Skin of body (tissue), 3 donors: ENCODE measurements at places on chromosomes 3 and 15.

- no peak for DNase-seq
These were observed 260.0 kb downstream of the ABHD5 start for GRCh38 chr3:43950775-43951174.

DNA sequence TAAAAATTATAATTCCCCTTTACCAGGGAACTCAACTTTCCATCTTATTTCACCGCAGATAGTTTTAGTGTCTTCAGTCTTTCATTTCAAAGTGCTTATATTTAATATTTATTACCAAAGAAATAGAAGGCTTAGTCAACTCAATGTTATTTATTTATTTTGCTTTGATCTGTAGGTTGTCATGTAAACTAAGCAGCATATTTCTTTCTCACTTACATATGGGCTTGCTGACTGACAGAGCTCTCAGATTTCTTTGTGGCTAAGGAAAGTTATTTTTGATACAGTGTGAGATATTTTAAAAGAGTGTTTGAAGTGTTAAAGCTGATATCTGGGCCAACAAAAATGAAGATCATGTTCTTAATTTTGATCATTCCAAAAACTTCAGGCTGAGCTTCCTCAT is 331.4 kb downstream of the ROBO1 start:
- no peak for DNase-seq

- peak; percentile 5 for DNase-seq
These were observed 324.7 kb downstream of the SHQ1 start for GRCh38 chr3:72523429-72524151.

- no peak for DNase-seq
These were observed 98.1 kb upstream of the UBE2E2 start for GRCh38 chr3:23105048-23105447.

GRCh38 chr3:116340680-116341216 is 104.5 kb downstream of the LSAMP start:
- DNase-seq: no peak

GRCh38 chr3:50089609-50089945 is 858 bp downstream of the RBM5 start:
- DNase-seq: no peak

DNA sequence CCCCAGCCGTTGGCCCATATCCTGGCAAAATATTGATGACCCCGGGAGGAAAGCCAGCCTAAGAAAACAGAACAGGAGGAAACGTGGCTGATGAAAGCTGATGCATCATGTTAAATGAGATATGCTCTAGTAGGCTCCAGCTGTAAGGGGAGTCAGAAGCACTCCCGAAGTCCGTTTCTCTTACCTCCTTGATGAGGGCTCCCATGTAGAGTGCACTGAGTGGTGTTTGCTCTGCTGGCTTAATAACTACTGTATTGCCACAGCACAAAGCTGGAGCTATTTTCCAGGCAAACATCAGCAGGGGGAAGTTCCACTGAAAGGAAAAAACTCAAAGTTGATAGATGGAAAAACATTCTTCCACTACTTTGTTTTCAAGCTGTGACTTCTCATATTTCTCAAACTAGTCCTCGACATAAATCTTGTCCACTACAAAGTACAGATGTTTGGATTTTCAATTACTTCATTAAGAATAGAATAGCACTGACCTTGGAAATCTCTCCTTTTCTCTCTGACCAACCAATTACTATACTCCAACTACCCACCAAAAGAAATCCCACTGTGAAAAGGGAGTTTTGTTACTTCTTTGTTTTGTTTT is 72.7 kb downstream of the ALDH1A2 start:
- DNase-seq: no peak

DNA sequence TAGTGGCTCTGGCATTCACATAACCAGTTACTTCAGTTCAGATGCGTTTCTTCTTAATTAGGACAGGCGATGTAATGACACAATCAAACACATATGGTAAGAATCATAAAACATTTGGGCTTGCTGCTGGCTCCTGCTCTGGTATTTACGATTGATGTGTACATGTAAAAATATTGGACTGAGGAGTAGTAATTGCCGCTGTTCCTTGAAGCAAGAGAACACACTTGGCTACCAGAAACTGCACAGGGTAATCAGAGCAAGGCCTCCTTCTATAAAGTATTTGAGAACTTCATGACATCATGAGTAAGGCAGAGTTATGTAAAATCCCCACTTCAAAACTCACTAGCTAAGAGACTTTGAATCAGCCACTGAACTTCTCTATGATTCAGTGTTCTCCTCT is 158.1 kb downstream of the SSR3 start:
- DNase-seq: peak; percentile 78

DNA sequence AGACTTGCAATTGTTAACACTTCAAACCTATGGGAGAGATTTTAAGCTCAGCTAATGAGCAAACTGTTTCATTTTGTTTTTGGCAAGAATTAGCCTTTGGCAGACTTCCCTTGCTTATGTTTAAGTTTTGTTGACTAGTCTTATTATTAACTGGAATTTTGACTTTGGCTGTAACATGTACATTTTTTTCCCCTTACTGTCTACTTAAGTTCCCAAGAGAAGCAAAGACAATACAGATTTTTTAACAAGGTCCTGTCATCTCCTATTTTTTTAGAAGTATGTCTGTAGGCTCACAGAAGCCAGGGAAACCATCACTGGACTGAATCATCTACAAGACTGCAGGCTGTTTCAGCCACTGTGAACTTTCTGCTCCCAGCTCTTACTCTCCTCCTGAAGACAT is 74.3 kb downstream of the DGKG start:
- DNase-seq: peak; percentile 81

DNA sequence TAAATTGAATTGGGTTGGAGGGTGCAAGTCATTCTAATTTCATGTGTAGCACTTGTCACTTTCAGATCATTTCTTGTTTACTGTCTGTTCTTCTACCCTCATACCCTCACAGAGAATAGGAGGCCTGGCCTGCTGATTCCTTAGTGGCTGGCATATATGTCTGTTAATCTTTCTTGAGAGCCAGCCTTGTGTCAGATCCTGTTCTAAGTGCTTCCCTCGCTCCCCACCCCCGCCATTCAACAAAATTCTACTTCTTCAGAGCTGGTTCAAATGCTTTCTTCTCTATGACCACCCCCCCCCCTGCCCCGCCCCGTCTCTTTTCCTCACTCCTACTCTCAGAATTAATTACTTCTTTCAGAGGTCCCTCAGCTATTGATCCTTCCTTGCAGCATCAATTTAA is 1.5 kb upstream of the U2SURP start:
- no peak for DNase-seq

GRCh38 chr3:129004639-129005295 is 3.7 kb downstream of the EFCC1 start:
- DNase-seq: no peak

DNA sequence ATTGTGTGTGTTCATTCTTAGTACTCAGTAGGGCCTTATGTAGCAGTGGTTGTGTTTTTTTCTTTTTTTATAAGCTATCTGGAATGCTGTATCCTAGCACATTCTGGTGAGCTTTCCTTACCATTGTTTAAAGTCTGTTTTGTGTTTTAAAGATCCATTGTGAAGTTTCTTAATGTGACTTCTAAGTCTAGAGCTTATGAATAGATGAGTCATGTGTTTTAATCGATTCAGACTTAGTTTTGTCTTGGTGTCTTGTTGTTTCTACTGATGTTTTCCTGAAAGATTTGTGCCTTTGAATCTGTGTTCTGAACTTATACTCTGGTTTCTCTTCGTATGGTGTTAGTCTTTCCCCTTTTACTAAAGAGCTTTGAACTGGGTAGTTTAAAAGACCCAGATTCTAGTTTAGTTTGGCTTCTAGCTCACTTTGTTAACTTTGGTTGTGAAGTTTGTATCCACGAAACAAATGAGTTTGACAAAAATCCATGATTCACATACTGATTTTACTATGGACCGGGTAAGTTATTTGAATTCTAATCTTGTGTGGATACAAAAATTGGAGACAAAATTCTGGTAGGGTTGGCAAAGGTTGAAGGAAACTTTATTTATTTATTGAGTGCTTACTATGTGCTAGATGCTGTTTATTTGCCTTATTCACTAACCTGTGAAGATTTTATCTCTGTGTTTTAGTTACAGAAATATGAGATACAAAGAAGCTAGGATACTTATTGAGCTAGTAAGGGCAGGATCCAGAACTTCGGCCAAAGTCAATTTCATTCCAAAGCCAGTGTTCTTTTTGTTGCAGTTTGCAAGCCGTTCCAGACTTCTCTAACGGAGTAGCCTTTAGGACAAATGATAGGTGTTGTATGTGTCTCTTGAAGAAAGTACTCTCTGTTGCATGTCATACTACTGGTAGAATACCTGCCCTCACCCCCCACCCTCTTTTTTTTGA is 24.8 kb downstream of the AKAP13 start:
- DNase-seq: no peak

GRCh38 chr3:46656778-46657556 is 36.5 kb downstream of the ALS2CL start:
- DNase-seq: no peak

DNA sequence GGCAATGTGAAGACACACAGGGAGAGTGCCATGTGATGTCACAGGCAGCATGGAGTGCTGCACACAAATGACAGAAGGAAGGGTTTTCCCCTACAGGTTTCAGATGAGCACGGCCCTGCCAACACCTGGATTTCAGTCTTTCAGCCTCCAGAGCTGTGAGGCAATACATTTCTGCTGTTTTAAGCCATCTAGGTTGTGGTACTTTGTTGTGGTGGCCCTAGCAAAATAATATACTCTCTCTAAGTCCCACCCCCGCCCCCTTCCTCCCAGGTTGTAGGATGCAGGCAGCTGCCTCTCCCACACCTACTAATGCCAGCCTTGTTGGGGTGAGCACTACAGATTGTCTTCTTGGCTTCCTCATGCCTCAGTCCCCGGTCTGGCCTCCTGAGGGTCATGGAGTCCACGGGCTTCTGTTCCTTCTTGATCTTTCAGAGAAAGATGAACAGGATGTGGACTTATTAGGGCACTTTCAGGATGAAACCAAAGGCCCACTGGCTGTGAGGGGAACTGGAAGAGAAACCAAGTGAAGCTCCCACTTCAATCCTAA is 180.0 kb downstream of the CD47 start:
- DNase-seq: no peak

DNA sequence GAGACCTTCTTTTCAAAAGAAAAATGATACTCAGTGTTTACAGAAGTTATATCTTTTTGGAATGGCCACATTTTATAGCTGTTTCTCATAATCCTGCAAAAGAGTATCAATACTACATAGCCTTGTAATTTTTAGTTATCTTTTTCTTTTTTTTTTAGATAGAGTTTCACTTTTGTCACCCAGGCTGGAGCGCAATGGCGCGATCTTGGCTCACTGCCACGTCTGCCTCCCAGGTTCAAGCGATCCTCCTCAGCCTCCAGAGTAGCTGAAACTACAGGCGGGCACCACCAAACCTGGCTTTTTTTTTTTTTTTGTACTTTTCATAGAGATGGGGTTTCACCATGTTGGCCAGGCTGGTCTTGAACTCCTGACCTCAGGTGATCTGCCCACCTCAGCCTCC is 53.6 kb downstream of the ANKRD28 start:
- no peak for DNase-seq

DNA sequence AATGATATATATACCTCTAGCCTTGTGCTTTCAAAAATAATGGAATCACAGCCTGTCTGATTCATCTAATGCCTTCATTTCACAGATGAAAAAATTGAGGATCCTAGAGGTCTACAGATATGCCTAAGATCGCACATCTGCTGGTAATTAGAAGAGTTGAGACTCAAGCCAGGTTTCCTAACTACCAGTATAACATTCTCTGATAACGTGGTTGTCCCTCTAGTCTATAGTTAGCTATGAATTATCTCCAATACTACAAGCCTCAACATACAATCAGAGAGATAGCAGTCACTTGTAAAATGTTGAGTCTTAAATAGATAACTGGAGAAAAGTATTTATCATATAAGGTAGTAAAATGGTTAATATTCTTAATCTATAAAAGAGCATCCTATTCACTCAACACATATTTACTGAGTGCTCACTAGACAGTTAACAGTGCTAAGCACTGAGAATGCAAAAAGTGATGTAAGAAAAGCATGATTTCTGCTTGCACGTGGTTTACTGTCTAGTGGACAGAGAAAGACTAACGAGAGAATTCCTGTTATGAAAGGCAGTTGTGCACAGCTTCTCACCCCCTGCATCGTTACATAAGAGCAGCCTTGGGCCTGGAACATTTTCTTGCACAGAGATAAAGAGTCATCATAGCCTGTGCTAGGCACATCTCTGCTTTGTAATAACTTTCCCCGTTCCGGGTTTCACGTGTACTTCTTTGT is 4.9 kb upstream of the ENTPD3 start:
- no peak for DNase-seq

- DNase-seq: no peak
These were observed 49.1 kb downstream of the NR1I2 start for GRCh38 chr3:119831022-119831421.

- no peak for DNase-seq
These were observed 5.6 kb upstream of the RHOV start for GRCh38 chr15:40879609-40880008.

DNA sequence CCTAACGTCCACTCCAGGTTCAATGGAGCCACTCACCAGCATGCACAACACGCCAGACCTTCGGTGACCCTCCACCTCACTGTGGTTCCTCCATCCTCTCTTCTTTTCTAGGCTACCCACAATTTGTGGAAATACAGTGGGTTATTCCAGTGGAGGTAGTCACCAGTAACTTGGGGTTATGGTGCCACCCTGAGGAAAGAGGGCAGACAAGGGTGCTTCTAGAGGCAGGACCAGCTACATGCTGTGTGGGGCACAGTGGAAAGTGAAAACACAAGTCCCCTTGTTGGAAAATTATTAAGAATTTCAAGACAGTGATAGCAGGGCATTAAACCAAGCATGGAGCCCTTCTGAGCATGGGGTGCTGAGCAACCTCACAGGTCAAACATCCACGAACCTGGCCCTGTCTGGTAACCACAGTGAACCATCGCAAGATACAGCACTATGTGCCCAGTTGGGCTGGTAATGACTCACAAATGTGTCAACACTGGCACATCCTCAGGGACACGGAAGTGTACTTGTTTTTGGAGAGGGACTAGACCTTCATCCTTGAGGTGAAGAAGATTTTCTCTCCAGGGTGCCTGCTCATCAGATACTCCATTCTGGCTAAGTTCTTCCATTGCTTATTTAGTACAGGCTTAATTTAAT is 166.7 kb downstream of the STT3B start:
- DNase-seq: no peak

GRCh38 chr15:50057905-50058639 is 61.0 kb downstream of the ATP8B4 start:
- DNase-seq: peak; percentile 18

- DNase-seq: no peak
These were observed 540.1 kb downstream of the NTRK3 start for GRCh38 chr15:87716422-87716821.

- no peak for DNase-seq
These were observed 249.1 kb downstream of the OCA2 start for GRCh38 chr15:27850050-27850449.

- DNase-seq: no peak
These were observed 240.1 kb downstream of the XXYLT1 start for GRCh38 chr3:195030791-195031321.

DNA sequence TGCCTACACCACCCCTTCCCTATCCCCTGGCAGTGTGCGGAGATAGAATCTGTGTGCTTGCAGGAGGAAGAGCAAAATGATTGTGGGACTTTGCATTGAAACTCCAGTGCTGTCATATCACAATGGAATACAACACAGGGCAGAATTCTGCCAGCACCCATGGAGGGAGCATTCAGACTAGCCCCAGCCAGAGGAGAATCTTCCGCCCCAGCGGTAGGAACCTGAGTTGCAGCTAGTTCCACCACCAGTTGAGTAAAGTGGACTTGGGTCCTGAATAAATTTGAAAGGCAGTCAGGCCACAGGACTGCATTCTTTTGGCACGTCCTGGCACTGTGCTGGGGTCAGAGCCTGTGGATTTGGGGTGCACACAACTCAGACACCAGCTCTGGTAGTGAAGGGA is 27.5 kb downstream of the NCBP2 start:
- DNase-seq: no peak
